ENCODE measurements at places on chromosomes 5 and 9. TPM values are rescaled to one million over a fixed set of nuclear protein-coding genes. Genes with fewer than 3 reads are reported as not detected.

GRCh38 chr5:2991884-2992283 lies 240.4 kb upstream of the IRX2 start:
- no peak for DNase-seq

DNA sequence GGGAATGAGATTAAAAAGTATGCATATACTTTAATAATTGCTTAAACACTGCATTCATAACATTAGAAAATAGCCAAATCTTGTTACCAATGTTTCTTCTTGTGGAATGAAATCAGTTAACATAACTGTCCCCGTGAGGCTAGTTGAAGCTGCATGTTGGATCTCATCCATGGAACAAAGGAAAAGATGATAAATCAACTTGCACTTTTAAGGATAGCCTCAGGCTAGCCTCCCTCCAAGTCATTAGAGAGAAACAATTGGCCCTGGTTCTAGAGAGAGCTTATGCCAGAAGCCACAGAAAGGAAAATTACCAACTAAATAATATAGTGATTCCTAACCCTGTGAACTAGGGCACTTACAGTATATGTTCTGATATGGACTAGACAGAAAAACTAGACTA lies 66.9 kb downstream of the GRIN3A start:
- DNase-seq = no peak

DNA sequence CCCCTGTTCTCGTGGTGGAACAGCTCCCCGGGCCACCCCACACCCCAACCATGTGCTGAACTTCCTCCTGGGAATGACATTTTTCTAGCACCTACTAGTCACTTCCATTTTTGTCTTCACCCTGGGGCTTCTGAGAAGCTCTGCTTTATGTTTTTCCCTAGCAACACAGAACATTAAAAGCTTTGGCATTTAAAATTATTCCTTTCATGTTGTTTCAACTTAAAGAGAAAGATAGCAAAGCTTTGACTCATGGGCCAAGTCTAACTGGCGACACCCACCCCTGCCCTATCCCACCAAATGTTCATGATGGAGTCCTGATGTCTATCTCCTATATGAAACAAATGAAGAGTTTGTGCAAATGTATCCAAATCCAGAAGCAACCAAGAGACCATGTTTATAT lies 22.4 kb downstream of the BOD1 start:
- no peak for DNase-seq

DNA sequence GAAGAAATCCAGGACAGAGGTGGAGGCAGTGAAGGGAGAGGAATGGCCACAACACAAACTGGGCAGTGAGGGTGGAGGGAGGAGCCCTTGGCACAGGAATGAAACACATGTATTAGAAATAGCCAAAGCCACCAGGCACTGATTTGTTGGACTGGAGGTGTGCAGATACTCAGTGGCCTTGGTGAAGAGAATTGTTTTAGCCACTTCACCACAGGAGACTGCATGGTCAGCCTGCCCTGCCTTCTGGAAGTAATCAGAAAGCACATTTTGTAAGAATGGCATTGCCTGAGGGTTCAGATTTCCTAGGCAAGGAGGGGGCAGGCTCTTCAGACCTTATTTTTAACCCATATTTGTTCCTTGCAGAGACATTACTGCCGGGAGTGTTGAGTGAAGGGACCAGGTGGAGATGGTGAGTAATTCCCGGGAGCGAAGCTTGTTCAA lies 2.2 kb downstream of the SGCD start:
- DNase-seq = no peak

- DNase-seq = no peak
Observed at GRCh38 chr5:156350256-156350655, 23.3 kb downstream of the SGCD start.

- no peak for DNase-seq
Observed at GRCh38 chr5:6378766-6379103, 388 bp upstream of the MED10 start.

DNA sequence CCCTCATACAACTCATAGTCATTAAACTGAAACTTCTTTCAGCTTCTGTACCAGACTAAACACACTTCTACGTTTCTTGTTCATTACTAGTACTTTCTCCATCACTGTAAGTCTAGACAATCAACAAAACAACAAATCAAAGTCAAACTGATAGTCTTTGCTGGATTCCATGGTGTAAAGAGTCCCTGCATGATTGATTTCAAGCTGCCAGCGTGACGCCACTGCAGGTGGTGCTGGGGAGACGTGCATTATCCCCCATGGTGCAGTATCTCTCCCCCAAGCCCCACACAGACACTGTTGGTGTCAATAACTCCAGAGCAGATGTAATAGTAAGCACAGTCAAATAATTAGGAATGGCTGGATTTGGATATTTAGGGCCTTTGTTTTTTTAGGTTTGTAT lies 10.7 kb upstream of the SLC2A8 start:
- no peak for DNase-seq

DNA sequence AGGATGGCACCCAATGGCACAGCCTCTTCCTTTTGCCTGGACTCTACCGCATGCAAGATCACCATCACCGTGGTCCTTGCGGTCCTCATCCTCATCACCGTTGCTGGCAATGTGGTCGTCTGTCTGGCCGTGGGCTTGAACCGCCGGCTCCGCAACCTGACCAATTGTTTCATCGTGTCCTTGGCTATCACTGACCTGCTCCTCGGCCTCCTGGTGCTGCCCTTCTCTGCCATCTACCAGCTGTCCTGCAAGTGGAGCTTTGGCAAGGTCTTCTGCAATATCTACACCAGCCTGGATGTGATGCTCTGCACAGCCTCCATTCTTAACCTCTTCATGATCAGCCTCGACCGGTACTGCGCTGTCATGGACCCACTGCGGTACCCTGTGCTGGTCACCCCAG lies 25.4 kb downstream of the HRH2 start:
- DNase-seq = no peak

- DNase-seq = no peak
Observed at GRCh38 chr5:97449172-97449571, 266.1 kb upstream of the RIOK2 start.

DNA sequence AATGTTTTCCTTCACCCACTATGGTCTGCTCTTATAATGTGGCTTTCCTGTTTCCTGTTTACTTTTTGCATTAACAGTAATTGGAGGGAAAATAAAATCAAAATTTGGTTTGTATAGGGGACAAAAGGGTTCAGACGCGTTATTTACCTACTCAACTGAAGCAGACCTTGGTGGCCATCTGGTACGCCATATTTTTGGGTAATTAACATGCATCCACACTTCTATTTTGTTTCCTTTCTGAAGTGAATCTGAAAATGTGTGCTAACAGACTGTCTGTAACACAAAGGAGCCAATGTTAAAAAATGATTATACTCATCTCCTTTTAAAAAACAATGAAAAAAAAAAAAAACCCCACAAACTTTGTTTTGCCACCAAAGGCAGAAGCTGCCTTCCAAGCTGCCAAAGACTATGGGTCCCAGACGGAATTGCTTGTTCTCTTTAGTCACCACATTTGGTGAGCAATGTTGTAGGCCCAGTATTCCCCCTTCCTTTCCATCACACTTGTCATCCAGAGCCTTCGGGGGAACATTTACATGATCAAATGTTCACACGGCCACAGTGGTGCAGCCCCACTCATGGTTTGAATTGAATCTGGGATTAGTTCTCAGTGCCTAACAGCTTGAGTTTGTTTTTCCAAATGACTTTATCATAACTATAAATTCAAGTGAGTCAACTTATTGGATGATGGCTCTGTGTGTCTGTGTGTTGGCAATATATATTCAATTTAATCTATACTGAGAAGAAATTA lies 323.7 kb upstream of the CD180 start:
- no peak for DNase-seq

- DNase-seq = no peak
Observed at GRCh38 chr5:148259288-148259687, 9.3 kb upstream of the SPINK13 start.

- no peak for DNase-seq
Observed at GRCh38 chr5:131423056-131423455, 159.2 kb downstream of the CDC42SE2 start.

DNA sequence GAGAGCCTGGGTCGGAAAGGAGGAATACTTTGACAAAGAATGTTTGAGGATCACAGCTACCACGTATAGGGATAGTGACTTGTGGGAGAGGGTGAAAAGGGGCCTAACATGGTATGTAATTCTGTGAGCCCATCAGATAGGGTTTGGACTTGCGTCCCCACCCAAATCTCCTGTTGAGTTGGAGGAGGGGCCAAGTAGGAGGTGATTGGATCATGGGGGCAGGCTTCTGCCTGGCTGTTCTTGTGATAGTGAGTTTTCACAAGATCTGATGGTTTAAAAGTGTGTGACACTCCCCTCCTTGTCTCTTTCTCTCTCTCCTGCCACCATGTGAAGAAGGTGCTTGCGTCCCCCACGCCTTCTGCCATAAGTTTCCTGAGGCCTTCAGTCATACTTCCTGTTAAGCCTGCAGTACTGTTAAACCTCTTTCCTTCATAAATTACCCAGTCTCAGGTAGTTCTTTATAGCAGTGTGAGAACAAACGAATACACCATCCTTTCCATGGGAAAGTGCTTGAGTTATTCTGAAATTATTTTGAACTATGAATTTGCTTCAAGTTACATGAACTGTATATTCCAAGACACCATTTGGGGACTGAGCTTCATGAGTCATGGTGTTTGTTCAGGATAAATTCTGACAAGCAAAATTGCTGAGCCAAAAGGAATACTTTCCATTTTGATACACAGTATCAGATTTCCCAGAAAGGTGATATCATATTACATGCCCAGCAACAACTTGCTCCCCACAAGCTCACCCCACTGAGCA lies 68.8 kb upstream of the SSBP2 start:
- no peak for DNase-seq

GRCh38 chr9:96158147-96158546 lies 143.8 kb downstream of the HSD17B3 start:
- no peak for DNase-seq

DNA sequence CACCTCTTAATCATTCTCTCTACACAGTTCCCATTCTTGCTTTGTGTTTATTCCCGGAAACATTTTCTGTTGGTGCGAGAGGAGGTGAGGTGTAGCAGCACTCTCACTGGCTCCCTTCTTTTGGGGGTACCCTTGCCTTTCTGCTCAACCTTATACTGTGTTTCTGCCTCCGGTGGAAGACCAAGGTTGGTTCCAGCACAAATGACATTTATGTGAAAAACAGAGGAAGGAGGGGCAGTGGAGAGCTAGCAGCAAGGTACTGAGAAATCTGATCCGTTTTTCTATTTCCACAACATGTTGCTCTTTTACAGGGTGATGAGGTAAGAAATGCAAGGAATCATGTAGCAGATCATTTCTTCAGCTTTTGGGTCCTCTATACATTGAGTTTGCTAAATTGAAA lies 648.0 kb upstream of the DMAC1 start:
- DNase-seq = no peak

GRCh38 chr9:79008916-79009315 lies 562.8 kb upstream of the TLE4 start:
- no peak for DNase-seq

GRCh38 chr5:88674356-88675167 lies 208.4 kb downstream of the MEF2C start:
- no peak for DNase-seq

DNA sequence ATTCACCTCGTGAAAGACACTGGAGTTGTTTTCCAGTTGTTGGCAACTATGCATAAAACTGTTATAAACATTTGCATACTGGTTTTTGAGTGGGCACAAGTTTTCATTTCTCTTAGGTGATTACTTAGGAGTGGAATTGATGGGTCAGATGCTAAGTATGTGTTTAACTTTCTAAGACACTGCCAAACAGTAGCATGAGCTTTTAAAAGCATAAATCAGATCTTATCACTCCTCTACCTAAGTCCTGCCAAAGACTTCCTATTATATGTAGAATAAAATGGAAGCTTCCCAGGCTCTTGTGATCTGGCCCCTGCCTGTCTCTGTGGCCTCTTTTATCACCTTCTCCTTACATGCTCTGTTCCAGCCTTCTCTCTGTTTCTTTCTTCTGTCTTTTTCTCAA lies 72.6 kb downstream of the SH3RF2 start:
- DNase-seq = no peak

- no peak for DNase-seq
Observed at GRCh38 chr9:126386088-126386487, 59.5 kb downstream of the MVB12B start.

DNA sequence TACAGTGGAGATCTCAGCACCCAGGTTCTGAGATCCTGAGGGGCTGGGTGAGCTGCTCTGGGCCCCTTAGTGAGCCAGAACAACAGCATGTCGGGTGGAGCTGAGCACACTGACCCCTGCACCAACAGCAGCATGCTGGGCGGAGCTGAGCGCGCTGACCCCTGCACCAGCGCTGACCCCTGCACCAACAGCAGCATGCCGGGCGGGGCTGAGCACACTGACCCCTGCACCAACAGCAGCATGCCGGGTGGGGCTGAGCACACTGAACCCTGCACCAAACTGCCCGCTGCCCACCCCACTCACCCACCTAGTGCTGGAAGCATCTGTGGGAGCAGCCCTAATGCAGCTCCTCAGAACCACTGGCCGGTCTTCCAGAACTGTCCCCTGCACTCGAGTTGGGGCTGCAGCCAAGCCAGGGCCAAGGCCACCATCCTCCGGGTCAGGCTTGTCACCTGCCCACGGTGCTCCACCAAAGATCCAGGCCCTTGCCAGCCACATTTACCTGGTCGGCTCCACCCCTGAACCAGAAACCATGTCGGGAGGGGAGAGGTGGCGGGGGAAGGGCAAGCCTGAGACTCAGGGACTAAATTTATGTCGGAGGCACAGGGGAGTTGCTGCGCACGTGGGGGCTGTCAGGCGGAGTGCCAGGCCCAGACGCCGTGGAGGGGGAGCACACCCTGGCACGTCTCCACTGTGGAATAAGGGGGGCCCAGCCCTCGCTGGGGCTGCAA lies 80.3 kb downstream of the ADAMTS2 start:
- DNase-seq = peak; percentile 48

DNA sequence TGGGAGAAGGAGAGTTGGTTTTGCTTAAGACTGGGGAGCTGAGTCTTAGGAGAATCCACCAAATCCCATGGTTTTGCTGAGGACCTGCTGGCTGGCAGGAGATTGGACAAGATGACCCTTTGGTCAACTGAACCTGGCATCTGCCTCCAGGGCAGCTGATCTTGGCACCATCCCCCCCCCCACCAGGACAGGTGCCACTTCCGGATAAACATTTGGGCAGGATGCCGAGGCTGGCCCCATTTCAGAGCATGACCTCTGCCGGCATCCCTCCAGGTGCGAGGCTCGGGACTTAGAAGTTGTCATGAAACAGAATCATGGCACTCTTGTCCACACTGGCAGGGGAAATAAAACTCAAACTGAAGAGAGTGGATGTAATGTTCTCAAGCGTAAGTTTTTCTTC lies 165.6 kb downstream of the MACROH2A1 start:
- DNase-seq = no peak

- DNase-seq = no peak
Observed at GRCh38 chr5:163456840-163457239, 3.1 kb downstream of the NUDCD2 start.

GRCh38 chr5:66620711-66621110 lies 24.5 kb downstream of the MAST4 start:
- DNase-seq = no peak

- no peak for DNase-seq
Observed at GRCh38 chr5:120314191-120314590, 149.9 kb upstream of the PRR16 start.

GRCh38 chr9:68505681-68506409 lies 34.8 kb downstream of the TMEM252 start:
- DNase-seq = no peak

ENDOG gene
- 21.7 TPM for total RNA-seq

TAF11L2 gene
- total RNA-seq = not detected

ALAD gene
- 45.4 TPM for total RNA-seq

SPOCK1 gene
- 15.6 TPM for total RNA-seq

LTC4S gene
- 13.7 TPM for total RNA-seq

TOMM5 gene
- 72.7 TPM for total RNA-seq

FRRS1L gene
- total RNA-seq = 11.0 TPM

ABCA1 gene
- 33.4 TPM for total RNA-seq

TLX3 gene
- not detected for total RNA-seq

ANKRD33B gene
- 3.3 TPM for total RNA-seq

SIMC1 gene
- total RNA-seq = 25.7 TPM
